Stimulated activated naive B cell treated with anti-CD40 and anti-IgM and Interleukin-4, amounts not matched to agents 10 μg/mL and 1 μg/mL and 100 μg/mL, for 72 hours (primary cell): ENCODE measurements at places on chromosomes 2 and 18.
A peak's percentile ranks its signal among the peaks of the same experiment; 100 is the strongest.

GRCh38 chr2:11127761-11128160 is 27.5 kb upstream of the SLC66A3 start:
- DNase-seq = no peak
- H3K27me3 ChIP-seq = peaks cover 8% of the 10 kb centered on the region
- no peak overlapping the region for H3K27ac ChIP-seq
- no peak overlapping the region for H3K4me3 ChIP-seq

DNA sequence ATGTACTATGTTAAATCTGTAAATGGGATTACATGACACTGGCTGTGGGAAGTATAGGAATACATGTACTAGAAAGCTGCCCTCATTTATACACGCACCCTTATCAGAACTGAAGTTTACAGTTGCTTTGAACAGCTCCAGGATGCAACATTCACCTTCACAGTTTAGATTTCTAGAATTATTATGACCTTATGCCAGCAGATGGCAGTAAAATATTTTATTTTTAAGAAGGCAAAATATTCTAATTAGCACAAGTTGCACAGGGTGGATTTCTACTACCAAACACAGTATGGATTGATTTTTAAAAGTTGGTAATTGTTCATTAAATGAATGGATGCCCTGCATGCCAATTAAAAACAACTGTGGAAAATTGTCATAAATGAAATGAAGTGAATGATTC is 670.4 kb downstream of the KCNJ3 start:
- H3K4me1 ChIP-seq = no peaks in the 10 kb centered on the region
- H3K4me3 ChIP-seq = no peak overlapping the region
- no peaks in the 10 kb centered on the region for H3K36me3 ChIP-seq
- no peaks in the 10 kb centered on the region for H3K27me3 ChIP-seq

DNA sequence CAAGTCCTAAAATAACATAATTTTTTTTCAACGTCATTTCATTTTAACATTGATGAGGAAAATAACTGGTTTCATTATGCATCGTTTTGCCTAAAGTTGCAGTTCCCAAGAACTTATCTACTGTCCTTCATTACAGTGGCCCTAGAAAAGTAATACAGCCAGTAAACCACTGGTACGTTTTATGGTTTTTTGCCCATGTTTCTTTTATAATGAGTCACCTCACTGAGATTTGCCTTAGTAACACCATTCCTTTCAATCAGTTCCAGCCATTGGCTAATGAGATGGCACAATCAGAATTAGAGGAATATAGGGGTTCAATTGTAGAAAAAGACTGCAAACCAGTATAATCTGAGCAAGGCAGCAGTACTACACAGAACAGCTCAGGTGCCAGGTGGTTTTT is 422.6 kb upstream of the LYPD1 start:
- H3K4me3 ChIP-seq = no peak overlapping the region
- H3K27ac ChIP-seq = no peak overlapping the region
- no peak for DNase-seq
- no peaks in the 10 kb centered on the region for H3K27me3 ChIP-seq

GRCh38 chr2:109258376-109258775 is 129.4 kb downstream of the SH3RF3 start:
- H3K4me3 ChIP-seq = no peak overlapping the region
- no peak for DNase-seq
- H3K4me1 ChIP-seq = peaks cover 34% of the 10 kb centered on the region
- H3K27ac ChIP-seq = no peak overlapping the region
- no peaks in the 10 kb centered on the region for H3K27me3 ChIP-seq

GRCh38 chr2:167069855-167070254 is 181.6 kb downstream of the XIRP2 start:
- no peak overlapping the region for H3K27ac ChIP-seq
- H3K36me3 ChIP-seq = no peaks in the 10 kb centered on the region
- no peaks in the 10 kb centered on the region for H3K27me3 ChIP-seq
- DNase-seq = no peak
- H3K4me1 ChIP-seq = no peaks in the 10 kb centered on the region

GRCh38 chr18:55268151-55268601 is 308.9 kb upstream of the CCDC68 start:
- peaks cover 60% of the 10 kb centered on the region for H3K36me3 ChIP-seq
- peak overlapping the region; percentile 95 for H3K27ac ChIP-seq
- peak; percentile 53 for DNase-seq
- no peaks in the 10 kb centered on the region for H3K27me3 ChIP-seq

DNA sequence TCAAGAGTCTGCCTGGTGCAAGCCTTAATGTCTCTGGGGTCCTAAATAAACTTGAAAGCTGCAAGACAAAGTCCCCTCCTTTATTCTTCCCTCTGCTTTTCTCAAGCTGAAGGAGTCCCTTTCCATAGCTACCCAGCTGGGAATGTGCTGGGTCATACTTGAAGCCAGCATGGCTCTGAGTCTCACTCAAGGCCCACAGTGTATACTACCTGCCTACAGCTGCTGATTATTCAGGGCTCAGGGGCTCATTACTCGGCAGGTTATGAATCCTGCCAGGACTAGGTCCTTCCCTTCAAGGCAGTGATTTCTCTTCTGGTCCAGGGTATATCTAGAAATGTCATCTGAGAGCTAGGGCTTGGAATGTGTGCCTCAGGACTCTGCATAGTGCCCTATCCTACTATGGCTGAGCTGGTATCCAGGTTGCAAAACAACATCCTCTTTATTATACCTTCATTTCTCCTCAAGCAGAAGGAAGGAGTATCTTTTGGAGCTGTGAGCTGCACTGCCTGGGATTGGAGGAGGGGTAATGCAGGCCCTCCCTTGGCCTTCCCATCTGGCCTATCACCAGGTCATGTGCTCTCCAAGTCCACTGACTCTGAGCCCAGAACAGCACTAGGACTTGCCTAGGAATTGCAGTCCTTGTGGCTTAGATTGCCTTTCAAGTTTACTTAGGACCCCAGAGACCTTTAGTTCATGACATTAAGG is 22.3 kb downstream of the IL1RN start:
- no peak for DNase-seq
- no peaks in the 10 kb centered on the region for H3K27me3 ChIP-seq
- no peaks in the 10 kb centered on the region for H3K36me3 ChIP-seq
- peaks cover 21% of the 10 kb centered on the region for H3K4me1 ChIP-seq

GRCh38 chr2:138182937-138183312 is 218.7 kb downstream of the HNMT start:
- no peak overlapping the region for H3K4me3 ChIP-seq
- H3K36me3 ChIP-seq = no peaks in the 10 kb centered on the region
- H3K27me3 ChIP-seq = no peaks in the 10 kb centered on the region
- no peak overlapping the region for H3K27ac ChIP-seq
- DNase-seq = no peak

DNA sequence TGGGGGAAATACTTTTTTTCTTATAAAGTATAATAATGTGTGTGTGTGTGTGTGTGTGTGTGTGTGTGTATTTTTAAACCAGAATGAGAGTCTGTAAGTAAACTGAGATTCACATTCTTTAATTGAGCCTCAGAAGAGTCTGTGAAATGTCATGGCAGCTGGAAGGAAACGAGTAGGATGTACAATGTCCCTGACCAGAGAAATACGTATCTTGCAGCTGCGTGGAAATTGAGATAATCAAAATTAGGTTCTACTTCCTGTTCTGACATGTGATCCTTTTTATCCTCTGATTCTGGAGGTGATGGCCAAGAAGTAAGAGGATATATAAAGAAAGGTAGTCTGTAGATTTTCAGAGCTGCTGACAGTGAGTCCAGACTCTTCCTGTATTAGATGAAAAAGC is 50.0 kb downstream of the SH3RF3 start:
- peaks cover 12% of the 10 kb centered on the region for H3K36me3 ChIP-seq
- peaks cover 6% of the 10 kb centered on the region for H3K4me1 ChIP-seq
- no peak overlapping the region for H3K4me3 ChIP-seq
- DNase-seq = no peak
- no peak overlapping the region for H3K27ac ChIP-seq

DNA sequence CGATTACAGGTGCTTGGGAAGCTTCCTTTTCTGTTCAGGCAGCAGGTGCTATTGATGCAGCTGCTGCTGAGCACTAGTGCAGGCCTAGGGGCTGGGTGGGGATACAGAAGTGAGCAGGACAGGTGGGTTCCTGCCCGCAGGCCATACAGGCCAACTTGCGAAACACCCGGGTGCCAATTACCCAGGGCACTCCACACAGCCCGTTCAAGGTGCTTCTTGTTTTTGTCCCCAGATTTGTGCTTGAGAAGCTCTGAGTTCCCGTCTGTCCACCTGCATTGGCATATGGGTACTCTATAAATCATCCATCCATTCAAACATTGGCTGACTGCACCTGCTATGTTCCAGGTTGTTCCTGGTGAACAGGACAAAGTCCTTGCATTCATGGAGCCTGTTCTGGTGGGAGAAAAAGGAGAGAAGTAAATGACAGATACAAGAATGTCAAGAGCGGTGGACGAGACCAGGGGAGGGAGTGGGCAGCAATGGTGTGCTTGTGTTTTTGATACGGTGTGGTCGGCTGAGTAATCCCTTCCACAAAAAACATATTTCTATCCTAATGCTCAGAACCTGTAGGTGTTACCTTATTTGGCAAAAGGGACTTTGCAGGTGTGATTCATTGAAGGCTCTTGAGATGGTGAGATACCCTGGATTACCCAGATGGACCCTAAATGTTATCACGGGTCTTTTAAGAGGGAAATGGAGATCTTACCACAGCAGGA is 31.4 kb downstream of the SH3BP4 start:
- H3K27me3 ChIP-seq = peaks cover 15% of the 10 kb centered on the region
- H3K4me3 ChIP-seq = no peak overlapping the region
- peaks cover 19% of the 10 kb centered on the region for H3K4me1 ChIP-seq
- no peak for DNase-seq
- H3K36me3 ChIP-seq = peaks cover 13% of the 10 kb centered on the region
- no peak overlapping the region for H3K27ac ChIP-seq

GRCh38 chr18:48897531-48897930 is 53.2 kb downstream of the SMAD7 start:
- H3K27me3 ChIP-seq = peaks cover 18% of the 10 kb centered on the region
- peak overlapping the region; percentile 78 for H3K27ac ChIP-seq
- peaks cover 19% of the 10 kb centered on the region for H3K4me1 ChIP-seq
- H3K4me3 ChIP-seq = no peak overlapping the region

GRCh38 chr18:55251254-55251971 is 292.2 kb upstream of the CCDC68 start:
- peaks cover 54% of the 10 kb centered on the region for H3K36me3 ChIP-seq
- peaks cover 75% of the 10 kb centered on the region for H3K4me1 ChIP-seq

DNA sequence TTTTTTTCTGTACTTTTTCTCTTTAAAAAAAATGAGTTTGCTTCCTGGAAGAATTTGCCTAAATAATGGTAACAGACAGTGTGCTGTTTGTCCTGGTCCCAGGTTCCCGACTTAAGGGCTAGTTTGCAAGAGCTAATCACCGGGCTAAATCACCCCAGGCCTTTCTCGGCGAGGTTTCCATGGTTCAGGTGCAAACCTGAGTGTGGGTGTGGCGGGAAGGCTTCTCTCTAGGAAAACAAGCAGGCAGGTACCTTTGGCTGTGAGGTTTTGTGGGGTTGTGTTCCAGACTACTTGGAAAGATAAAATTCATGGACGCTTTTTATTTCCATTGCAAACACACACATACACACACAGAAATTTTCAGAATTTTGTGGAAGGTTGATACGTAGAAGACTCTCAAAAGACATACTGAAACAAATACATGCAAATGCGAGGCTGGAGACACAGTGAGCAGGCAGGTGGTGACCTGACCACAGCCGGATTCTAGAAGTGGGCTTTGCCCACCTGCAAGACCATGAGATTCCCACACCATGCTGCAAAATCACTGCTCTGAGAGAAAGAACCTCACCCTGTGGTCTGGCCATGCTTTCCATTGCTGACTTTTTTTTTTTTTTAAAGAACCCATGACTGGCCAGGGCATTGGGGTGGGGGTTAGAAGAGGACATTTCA is 815 bp downstream of the CNDP1 start:
- no peak for DNase-seq
- no peaks in the 10 kb centered on the region for H3K36me3 ChIP-seq
- H3K4me3 ChIP-seq = no peak overlapping the region
- H3K27ac ChIP-seq = no peak overlapping the region
- peaks cover 5% of the 10 kb centered on the region for H3K27me3 ChIP-seq
- H3K4me1 ChIP-seq = no peaks in the 10 kb centered on the region
